ENCODE measurements at places on chromosomes 11 and 22.

- ATAC-seq: no peak
Observed at GRCh38 chr22:36330655-36331305, 57.0 kb downstream of the MYH9 start.

DNA sequence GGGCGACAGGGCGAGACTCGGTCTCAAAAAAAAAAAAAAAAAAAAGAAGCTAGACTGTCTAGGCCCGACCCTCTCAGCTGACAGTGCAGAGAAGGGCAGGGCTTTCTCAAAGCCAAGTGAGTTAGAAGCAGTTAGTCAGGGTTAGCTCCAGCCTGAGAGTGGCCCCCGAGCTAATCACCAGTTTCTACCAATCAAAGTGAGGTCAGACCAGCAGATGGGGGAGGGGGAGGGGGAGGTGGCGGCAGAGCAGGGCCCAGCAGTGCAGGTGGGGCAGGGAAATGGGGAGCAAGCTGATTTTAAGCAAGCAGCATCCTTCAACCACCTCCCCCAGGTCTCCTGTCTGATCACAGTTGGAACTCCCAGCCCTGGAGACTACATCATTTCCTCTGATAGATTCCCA is 55.3 kb upstream of the PRR5 start:
- ATAC-seq: peak; percentile 23

DNA sequence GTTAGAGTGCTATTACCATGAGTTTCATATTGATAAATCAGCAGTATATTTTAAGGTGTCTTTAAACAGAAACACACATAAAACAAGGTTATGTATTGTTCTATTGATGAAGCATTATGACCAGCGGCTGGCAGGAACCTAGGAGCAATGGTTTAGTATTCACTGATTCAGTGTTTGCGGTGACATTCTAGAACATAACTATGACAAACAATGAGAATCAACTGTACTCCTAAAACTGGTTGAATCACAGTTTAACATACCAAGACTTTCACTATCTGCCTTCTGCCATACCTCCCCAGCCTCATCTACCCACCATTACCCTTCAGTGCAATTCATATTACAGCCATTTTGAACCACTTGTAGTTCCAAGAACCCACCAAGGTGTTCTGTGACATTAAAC is 8.8 kb downstream of the HOATZ start:
- no peak for ATAC-seq

DNA sequence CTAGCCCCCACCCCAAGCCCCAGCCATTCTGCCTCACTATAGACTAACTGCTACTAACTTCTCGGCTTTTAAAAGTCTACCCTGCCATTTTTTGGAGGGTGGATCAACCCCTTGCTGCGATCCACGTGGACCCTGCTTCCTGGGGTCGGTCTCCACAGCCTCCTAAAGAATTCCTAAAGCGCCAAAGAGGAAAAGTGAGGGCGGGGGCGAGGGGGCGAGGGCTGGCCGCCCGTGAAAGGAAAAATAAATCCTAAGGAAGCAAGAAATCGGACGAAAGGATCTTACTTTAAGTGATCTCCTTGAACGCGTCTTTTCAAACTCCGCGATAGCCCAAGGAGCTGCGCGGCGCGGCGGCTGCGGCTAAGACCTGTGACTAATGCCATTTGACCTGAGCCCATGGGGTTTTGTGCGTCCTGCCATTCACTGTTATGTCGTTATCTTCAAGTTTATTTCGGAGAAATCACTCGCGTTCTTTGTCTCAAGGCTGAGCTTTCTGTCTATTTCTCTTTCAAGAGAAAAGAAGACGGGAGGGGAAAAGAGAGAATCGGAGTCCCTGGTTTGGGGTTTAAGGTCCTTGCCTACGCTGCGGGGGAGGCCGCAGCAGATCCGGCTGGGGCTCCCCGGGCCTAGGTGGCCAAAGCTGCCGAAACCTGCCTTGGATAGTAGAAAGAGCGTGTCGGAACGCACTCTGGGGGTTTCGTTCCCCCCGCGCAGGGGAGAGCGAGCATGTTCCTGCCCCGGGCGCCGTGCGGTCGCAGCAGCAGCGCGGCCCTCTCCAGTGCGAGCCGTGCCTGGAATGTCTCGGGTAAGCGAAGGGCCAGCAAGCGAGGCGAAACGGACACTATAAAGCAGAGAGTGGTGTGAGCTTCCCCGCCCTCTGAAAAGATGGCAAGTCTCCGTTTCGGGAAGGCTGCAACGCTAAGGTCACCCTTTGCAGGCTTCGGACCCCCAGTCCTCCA is 2.8 kb upstream of the DBX1 start:
- ATAC-seq: no peak

GRCh38 chr22:17563936-17564391 is 666 bp downstream of the SLC25A18 start:
- no peak for ATAC-seq

- no peak for ATAC-seq
Observed at GRCh38 chr22:46483353-46483752, 54.1 kb downstream of the CELSR1 start.

- ATAC-seq: no peak
Observed at GRCh38 chr22:48744967-48745841, 1082.5 kb downstream of the BRD1 start.

DNA sequence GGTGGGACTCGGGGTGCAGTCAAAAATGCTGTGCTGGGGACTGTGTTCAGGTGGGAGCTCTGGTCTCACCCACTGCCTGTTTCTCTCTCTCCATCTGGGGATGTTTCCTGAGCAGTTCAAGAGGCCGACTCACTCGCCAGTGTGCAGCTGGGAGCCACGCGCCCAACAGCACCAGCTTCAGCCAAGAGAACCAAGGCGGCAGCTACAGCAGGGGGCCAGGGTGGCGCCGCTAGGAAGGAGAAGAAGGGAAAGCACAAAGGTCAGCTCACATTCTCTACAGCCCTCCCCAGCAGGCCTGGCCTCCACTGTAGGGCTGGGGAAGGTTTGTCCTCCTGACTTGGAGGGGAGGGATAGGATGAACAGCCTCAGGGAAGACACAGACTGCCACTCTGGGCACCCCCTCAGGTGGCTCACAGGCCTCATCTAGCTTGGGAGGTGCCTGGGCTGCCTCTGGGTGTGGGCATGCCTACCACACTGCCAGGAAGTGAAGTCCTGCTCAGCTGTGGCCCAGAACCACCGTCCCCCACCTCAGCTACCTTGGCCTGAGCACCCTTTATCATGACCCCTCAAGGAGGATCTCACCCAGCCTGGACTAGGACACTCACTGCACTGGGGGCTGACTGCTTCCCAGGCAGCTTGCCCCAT is 13.0 kb downstream of the TUB start:
- ATAC-seq: no peak

DNA sequence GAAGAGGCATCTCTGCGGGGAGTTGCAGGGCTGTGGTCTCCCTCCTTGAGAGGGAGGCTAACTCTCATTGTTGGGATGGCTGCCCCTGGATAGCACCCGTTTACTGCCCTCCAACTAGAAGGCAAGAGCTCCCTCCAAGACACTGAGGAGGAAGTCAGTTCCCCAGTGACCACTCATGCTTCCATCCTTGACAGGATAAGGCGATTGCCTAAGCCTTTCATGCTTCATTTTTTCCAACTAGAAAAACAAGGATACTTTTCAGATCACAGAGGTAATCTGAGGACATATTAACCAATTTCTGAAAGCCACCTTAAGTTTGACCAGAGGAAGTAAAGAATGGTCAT is 186.6 kb downstream of the MAML2 start:
- ATAC-seq: peak; percentile 30

- ATAC-seq: no peak
Observed at GRCh38 chr22:45915841-45916240, 61.1 kb downstream of the WNT7B start.

- ATAC-seq: no peak
Observed at GRCh38 chr11:27205250-27205649, 157.8 kb downstream of the CCDC34 start.

GRCh38 chr11:116691771-116692177 is 81.0 kb downstream of the BUD13 start:
- peak; percentile 51 for ATAC-seq

GRCh38 chr11:68163691-68164090 is 42.5 kb upstream of the CHKA start:
- ATAC-seq: no peak

GRCh38 chr11:133835593-133836548 is 9.4 kb downstream of the SPATA19 start:
- ATAC-seq: peak; percentile 17

GRCh38 chr22:48666620-48667019 is 1161.1 kb downstream of the BRD1 start:
- no peak for ATAC-seq

GRCh38 chr11:4626207-4627099 is 10.8 kb upstream of the OR51D1 start:
- ATAC-seq: peak; percentile 76

DNA sequence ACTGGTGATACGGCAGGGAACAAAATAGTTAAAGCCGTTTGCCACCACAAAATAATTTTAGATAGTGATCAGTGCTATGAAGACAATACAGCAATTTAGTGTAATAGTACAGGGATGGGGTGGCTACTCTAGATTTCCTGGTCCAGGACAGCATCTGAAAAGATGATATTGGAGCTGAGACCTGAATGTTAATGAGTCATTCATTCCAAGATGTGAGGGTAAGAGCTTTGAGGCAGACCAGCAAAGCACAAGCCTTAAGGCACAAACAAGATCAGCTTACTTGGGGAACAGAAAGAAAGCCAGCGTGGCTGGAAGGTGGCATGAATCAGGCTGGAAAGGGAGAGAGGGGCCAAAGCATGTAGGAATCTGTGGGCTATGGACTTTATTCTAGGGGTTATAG is 132.3 kb downstream of the TRIM44 start:
- no peak for ATAC-seq

DNA sequence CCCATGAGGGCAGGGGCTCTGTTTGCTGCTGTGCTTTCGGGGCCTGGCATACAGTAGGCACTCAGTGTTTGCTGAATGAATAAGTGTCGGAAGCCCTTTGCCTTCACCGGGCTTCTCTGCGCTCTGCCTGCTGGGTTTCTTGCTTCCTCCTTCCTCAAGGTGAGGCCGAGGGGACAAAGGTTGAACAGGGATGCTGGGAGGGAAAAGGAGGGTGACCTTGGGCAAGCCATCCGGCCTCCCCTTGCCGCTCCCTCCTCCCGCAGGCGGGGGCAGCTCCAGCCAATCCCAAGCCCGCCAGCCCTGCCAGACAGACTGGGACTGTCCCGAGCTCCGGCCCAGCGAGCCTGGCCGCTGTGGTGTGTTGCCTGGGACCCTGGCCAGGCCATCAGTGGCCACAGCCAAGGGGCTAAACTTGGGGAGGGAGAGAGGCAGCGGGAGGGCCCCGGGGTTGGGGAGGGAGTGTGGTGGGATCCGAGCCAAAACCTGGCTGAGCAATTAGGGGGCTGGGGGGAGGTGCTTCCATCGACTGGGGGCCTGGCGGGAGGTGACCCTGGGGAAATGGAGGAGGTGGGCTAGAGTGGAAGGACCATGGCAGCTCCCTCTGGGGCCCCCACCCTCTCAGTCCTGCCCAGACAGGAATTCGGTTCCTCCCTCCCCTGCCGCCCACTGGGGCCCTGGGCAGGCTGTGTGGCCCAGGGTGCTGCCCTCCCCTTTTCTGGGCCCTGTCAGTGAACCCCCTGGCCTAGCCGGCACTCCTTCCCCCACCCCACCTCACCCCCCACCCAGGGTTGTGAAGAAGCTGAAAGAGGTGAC is 3.4 kb upstream of the RCOR2 start:
- ATAC-seq: no peak

All from esophagus mucosa (tissue), 1 donor.